ENCODE measurements at places on chromosomes 1 and 21.

DNA sequence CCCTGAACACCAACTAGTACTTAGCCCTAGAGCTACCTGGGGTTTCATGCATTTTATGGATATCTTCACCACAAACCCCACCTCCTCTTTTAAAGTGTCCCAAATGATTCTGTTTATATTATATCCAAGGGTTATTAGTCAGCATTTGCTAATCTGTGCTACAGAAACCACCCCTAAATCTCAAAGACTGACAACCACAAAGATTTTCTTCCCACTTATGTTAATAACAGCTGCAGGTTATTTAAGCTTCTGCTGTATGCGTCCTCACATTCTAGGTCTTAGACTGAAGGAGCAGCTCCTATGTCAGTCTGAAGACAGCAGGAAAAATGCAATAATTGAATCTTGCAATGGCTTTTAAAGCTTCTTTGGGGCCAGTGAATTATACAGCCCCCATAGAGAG lies 11.2 kb upstream of the PHC2 start:
- no peak for DNase-seq

GRCh38 chr1:69081668-69082067 lies 486.1 kb upstream of the LRRC7 start:
- no peak for DNase-seq

DNA sequence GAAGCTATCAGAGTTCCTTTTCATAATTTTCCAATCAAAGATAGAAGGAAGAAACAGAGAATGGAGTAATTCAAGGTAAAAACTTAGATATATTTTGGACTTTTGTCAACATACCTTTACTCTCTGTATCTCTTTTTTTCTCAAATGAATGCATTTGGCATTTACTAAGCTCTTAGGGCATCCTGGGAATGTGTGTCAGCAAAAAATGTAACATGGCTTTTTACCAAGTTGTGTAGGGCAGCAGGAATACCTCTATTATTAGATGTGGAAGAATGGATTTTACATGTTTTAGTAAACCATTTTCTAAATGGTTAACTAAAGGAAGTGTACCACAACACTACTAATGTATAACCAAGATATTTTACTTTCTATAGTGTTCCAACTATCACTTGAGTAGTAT lies 4.2 kb upstream of the COL11A1 start:
- no peak for DNase-seq

DNA sequence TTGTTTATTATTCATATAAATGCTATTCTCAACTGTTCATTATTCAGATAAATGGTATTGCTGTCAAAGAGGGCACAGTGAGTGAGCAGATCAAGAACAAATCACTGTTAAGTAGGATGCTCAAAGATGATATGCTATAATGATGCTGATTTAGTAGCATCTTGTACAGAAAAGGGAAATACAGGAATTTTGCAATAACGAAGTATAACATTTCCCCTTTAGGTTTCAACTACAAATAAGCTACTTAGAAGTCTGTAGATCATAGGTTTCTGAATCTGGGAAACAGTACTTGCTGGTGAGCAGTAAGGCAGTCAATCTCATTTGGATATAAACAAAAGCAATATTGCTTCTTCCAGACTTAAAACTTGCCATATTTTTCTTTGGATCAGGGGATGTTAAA lies 27.3 kb upstream of the RCOR3 start:
- DNase-seq = no peak

DNA sequence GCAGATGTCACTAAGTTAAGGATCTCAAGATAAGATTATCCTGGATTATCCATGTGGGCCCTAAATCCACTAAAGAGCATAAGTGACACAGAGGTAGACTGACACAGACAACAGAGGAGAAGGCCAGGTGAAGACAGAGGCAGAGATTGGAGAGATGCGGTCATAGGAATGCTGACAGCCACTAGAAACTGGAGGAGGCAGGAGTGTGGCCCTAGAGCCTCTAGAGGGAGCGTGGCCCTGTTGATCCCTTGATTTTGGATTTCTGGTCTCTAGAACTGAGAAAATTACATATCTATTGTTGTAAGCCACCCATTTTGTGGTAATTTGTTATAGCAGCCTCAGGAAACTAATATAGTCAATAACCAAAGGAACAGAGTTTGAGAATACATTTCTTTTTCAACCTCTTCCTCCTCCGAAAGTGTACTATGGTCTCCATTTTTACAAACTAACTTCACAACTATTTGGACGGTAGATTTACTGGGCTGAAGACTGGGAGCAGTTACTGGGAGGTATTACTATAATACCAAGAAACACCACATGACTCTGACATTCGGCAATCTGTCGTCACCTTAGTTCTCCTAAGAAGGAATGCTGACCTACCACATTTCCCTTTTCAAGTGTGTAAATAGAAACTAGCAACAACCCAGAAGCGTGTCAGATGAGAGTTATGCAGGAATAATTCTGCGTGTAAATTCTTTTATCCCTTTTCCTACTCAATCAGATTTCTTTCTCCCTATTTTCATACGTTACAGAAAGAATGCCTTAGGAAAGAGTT lies 116.0 kb upstream of the ZNHIT6 start:
- no peak for DNase-seq

- DNase-seq = no peak
Measured at GRCh38 chr1:226697151-226697928, 41.7 kb downstream of the ITPKB start.

DNA sequence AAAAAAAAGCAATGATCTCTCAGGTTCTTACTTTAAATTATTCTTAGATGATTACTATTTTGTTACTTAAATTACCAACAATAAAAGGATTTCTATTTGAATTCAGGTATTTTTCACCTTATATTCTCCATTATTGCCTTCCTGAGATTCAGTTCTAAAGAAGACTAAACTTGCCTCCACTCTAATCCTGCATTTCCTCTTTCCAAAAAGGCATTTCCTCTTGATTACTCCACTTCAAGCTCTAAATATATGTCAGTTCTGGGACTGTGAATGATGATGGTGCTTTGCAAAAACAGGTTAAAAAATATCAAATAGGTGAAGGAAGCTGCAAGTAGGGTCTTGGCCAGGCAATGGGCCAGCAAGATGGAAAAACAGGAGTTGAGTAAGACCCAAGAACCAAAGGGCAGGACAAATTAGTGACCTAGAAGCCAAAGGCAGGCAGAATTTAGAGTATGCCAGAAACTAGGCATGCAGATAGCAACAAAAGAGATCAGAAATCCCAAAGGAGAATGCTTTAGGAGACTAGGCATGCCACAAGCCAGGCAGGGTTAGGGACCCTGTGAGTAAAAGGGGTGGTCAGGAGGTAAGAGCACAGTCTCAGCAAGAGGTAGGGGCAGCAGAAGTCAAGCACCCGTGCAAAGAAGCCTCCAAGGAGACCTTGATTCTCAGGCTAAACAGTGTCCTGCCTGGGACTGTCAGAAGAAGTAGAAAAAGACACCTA lies 11.3 kb upstream of the DIPK1A start:
- no peak for DNase-seq

- no peak for DNase-seq
Measured at GRCh38 chr1:167839009-167839408, 74.9 kb downstream of the ADCY10 start.

- no peak for DNase-seq
Measured at GRCh38 chr21:14271053-14271452, 55.1 kb downstream of the RBM11 start.

Data from left cardiac atrium (tissue), 4 donors.